Activated T-cell treated with anti-CD3 and anti-CD28 coated beads, Interleukin-2, amount 50 U/mL, for 1 hour (primary cell): ENCODE measurements at places on chromosomes 4 and X.

DNA sequence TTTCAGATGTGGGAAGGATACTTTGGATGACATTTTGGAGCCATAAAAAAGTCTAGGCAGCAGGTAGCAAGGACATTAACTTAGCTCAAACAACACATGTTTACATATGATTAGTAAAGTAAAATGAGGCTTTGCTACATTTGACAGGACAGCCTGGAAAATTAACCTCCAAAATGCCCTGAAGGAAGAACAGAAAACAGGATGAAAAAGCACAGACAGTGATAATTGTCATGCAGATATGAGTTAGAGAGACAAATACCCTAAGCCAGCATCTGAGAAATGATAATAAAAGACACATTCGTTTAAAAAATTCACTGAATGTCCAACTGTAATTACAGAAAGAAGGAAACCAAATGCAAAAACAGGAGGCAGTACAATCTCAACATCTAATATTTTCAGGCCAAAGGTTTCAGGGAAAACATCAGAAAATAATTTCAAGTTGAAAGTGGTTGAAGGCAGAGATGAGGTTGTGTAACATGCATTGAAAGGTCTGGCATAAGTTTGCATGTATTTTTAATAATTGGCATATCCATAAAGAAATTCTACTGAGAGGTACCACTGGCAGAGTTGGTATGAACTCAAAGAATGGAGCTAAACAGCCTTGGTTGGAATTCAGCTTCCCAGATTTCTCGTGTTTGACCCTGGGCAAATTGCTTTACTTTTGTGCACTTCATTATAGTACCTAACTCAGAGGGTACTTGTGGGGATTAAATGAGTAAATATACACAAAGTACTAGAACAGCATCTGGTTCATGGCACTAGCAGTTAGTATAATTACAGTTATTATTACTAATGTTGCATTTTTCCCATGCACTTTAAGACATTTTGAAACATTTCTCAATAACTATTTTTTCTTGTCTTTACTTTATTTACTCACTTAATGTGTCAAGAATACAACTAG is 54.4 kb upstream of the MAP9 start:
- DNase-seq, result no peak

GRCh38 chr4:33184657-33185290 is 2464.6 kb downstream of the PCDH7 start:
- no peak for DNase-seq

GRCh38 chrX:108396986-108397385 is 41.2 kb downstream of the COL4A6 start:
- DNase-seq, result no peak

DNA sequence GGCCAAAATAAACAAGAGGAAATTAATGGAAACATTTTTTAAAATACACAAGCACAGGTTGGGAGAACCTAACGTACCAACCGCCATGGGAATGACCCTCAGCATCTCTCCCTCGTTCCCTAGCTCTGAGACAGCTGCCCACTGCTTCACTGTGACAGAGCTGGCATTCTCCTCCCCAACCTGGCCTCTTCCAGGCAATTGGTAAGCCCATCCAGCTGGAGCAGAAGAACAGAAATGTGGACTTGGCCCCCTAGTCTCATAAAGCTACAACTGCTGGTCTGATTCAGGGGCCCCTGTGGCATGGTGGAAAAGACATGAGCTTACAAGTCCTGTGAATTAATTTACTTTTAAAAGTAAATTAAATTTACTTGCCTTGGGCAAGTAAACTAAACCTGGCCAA is 245.1 kb downstream of the PTTG2 start:
- no peak for DNase-seq

DNA sequence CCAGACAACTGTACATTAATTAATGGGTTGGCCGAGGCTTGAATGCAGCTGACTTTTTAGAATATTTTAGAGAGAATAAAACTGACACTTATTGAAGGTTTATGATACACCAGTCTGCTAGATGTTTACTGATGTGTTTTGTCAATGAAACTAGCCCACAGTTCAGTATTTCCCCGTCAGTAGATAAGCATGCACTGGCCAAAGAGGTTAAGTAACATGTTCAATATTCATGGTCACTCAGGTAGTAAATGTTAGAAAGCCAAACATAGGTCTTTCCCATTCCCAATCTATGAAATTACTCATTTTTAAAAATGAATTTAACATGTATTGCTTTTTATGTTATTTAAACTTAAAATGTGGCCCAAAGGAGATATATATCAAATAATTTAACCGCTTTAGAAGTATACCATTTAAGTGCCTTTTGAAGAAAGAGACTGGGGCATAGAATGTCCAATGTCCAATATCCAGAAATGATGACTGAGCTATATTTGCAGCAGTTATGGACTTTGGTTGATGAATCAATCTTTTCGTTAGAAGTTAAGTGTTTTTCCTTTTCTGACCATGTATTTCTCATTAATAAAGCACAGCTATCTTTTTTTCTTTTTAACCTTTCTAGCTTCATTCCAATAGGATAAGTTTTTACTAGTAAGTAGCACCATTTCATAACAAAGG is 156.1 kb downstream of the RAPGEF2 start:
- no peak for DNase-seq

DNA sequence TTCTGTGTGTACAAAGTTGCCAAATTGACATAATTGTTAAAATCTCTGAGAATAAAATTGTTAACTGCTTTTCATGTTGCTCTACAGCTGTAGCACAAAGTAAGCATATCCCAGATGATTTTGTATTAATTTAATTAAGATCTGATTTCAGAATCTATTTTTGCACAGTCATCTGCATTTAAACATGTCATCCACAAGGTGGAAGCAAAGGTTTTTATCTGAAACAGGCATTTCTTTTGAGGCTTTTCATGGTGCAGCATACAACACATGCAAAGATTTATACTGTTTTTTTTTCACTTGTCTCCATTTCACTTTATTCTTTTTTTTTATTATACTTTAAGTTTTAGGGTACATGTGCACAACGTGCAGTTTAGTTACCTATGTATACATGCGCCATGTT is 51.2 kb downstream of the GC start:
- no peak for DNase-seq

- DNase-seq, result no peak
Measured at GRCh38 chrX:8730812-8731558, 952 bp downstream of the ANOS1 start.

- no peak for DNase-seq
Measured at GRCh38 chrX:29470030-29470429, 745.3 kb upstream of the MAGEB2 start.

GRCh38 chrX:18789916-18790315 is 82.5 kb downstream of the PPEF1 start:
- no peak for DNase-seq

- no peak for DNase-seq
Measured at GRCh38 chrX:17082831-17083230, 136.4 kb downstream of the REPS2 start.
